NCI-H1105 (cell line): ENCODE measurements at places on chromosomes 11 and 22.

DNA sequence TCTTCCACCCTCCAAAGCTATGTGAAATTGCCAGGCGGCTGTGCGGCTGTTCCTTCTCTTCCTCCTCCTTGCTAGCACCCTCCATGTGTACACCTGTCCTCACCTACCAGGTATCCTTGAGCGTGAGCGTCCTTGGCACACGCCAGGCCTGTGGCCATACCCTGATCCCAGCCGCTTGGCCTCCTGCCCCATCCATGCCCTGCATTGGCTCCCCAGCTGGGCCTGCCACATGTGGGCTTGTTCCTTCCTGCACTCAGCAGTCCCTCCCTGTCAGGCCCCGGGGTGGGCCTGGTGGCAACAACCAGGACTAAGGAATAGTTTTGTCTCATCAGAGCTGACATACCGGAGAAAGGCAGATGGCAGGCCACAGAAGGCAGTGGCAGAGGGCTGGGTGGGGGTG lies 40.0 kb downstream of the SCUBE1 start:
- no peak for DNase-seq

DNA sequence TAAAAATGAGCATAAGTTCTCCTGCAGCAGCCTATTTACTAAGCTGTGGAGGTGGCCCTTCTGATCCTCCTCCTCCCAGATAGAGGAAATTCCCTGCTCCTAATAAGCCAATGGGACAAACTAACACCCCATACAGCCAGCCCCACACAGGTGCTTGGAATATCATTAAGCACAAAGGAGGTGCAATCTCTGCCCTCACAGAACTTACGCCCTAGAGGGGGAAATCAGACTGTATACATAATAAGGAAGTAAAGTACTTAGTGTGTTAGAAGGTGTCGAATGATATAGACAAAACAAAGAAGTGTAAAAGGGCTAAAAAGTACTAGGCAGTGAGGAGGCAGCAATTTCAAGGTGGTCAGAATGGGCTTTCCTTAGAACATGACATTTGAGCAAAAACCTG lies 5.8 kb downstream of the MS4A12 start:
- no peak for DNase-seq

DNA sequence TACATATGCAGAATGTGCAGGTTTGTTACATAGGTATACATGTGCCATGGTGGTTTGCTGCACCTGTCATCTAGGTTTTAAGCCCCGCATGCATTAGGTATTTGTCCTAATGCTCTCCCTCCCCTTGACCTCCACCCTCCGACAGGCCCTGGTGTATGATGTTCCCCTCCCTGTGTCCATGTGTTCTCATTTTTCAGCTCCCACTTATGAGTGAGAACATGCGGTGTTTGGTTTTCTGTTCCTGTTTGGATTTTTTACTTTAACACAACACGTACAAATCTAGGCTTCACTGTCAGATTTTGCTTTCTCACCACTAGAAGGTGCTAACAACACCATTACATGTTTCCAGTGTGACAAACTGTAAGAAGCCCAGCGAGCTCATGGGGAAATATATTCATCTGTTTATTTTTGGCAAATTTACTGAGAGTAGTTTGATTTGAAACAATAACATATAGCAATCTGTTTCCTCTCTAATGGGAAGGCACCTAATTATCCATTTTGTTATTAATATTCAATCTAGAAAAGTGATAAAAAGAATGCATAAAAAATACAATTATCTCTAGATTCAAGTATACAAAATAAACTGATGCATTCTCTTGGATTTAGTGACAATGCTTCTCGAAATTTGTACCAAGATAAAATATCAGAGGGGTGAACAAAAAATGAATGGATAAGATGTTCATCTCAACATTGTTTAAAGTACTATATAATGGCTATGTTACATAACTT lies 23.2 kb upstream of the BIRC3 start:
- DNase-seq: no peak

DNA sequence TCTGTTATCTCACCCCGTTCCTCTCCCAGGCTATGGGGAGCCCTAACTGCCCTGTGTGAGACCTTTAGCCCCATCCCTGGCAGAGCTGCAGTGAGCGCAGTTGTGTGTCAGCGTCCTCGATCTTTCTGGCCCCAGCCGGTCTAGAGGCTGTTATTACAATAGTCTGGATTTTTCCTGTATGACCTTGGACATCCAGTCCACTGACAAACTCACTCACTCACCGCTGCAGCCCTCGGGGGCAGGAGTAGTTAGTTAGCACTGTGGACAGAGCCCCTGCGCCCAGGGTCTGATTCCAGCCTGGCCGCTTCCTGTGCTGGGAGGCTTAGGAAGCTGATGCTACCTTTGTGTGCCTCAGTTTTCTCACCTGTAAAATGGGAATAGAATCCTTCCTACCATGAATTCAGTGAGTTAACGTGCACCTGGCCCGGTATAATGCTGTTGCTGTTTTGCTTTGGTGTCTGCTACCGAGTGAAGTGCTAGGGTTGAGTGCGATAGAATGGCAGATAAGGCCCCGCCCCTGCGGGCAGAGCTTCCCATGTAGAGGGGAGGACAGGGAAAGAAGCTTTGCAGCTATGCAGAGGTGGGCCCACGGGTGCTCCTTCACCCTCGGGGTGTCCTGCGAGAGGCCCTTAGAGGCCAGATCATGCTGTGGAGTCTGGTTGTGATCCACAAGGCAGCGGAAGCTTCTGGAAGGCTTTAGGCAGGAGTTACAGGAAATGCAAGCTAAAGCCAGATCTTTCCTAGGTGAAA lies 3.0 kb downstream of the LRP5 start:
- DNase-seq: no peak

DNA sequence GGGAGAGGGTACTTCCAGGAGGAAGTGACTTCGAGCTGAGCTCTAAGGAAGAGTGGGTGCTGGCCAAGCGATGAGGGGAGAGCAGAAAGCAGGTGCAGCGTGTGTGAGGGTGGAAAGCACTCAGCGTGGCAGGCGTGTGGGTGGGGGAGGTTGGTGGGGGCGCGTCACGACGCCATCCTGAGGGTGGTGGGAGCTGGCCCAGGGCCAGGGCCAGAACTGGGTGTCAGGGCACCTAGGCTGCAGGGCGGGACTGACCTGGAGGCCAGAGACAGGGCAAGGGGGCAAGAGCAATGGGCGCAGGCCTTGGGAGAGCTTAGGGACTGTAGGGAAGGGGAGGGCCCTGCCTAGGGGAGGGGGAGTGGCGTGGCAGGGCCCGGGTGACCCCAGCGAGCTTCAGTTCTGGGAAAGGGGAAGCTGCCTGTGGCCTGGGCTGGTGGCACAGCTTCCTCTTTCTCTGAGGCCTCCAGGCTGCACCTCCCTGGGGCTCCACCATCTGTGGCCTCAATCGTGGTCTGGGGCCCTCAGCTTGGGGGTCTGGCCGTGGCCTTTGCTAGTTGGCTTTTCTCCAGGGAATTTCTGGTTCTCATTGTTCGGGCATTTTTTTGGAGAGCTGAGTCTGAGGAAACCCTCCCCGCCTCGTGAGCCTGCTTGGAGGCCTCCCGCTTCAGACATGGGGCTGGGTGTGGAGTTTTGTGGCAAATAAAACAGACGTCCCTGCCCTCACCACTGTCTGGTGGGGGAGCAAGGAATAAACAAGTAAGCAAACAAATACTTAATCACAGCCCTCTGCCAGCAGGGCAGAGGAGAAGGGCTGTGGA lies 8.9 kb downstream of the RELT start:
- no peak for DNase-seq

- no peak for DNase-seq
Observed at GRCh38 chr22:48084041-48084728, 1321.7 kb downstream of the TBC1D22A start.

GRCh38 chr11:67268081-67268961 lies 2.0 kb downstream of the GRK2 start:
- no peak for DNase-seq
